ENCODE measurements at places on chromosomes 11 and 22. TPM values are rescaled to one million over a fixed set of nuclear protein-coding genes. Genes with fewer than 3 reads are reported as not detected.

The TUB gene
- 5.7 TPM for total RNA-seq

The RPS13 gene
- 1,543 TPM for total RNA-seq

The SMIM35 gene
- total RNA-seq: not detected

The PATE4 gene
- not detected for total RNA-seq

The ANGPTL5 gene
- total RNA-seq: not detected

The RFPL1 gene
- total RNA-seq: not detected

The KDM4E gene
- not detected for total RNA-seq

The MS4A8 gene
- total RNA-seq: not detected

The KDM4D gene
- total RNA-seq: 0.43 TPM

The ELFN2 gene
- total RNA-seq: 5.8 TPM

The SIAE gene
- total RNA-seq: 13.9 TPM

The EXT2 gene
- 61.7 TPM for total RNA-seq

The NAALAD2 gene
- total RNA-seq: not detected

The KRTAP5-2 gene
- total RNA-seq: not detected

The F2 gene
- total RNA-seq: 2.1 TPM

The FAM83F gene
- total RNA-seq: not detected

The UBTFL1 gene
- total RNA-seq: not detected

The LRRC55 gene
- total RNA-seq: not detected

The TTC28 gene
- total RNA-seq: 3.0 TPM

The ZNF70 gene
- 1.2 TPM for total RNA-seq

The C11orf16 gene
- total RNA-seq: not detected

The MMP13 gene
- not detected for total RNA-seq

The MUC5B gene
- 3.7 TPM for total RNA-seq

The MPZL2 gene
- total RNA-seq: not detected

The PDGFB gene
- 3.3 TPM for total RNA-seq

The OR51I1 gene
- total RNA-seq: not detected

All from A549 treated with CpdA at 1 μM for 4 hours (cell line).